ENCODE measurements at places on chromosomes 12 and 14.

GRCh38 chr14:26992403-26993115 is 394.7 kb upstream of the NOVA1 start:
- no peak for DNase-seq

DNA sequence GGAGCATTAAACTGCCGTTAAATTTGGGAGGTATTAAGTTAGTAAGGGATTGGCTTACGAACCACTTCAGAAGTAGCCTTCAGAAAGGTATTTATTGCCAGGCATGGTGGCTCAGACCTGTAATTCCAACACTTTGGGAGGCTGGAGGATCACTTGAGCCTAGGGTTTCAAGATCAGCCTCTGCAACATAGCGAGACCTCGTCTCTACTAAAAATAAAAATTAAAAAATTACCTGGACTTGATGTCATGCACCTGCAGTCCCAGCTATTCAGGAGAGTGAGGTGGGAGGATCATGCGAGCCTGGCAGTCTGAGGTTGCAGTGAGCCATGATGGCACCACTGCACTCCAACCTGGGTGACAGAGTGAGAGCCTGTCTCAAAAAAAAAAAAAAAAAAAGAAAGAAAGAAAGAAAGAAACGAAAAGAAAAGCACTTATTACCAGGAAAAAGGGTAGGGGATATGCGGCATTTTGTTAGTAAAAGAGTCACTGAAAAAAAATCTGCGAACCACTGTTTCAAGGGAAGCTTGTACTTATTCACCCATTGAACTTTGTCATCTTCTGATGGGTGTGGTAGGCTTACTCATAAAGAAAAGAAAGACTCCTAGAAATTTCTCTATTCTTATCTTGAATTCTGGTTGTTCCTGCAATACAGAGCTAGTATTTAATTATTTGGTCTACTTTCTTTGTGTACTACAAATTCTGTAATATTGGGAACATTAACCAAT is 33.6 kb upstream of the PLEKHA5 start:
- DNase-seq = no peak

GRCh38 chr12:18108611-18109010 is 18.6 kb upstream of the RERGL start:
- no peak for DNase-seq

DNA sequence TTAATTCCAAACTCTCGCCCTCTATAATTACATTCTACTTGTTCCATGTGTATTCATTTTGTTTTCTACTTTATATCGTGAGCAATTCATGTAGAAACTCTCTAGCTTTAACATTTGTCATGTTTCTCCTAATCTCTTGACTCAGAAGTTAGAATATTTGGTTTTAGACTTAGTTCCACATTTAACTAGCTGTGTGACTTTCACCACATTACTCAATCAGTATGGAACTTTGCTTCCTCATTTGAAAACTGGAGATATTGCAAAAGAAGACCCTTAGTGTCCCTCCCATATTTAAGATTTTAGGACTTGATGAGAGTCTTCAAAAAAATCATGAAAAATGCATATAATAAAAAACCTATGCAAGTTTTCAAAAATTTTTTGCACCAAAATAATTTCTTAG is 447.5 kb downstream of the GXYLT1 start:
- no peak for DNase-seq

- no peak for DNase-seq
Observed at GRCh38 chr12:43676183-43676813, 82.3 kb downstream of the PUS7L start.

GRCh38 chr14:52741865-52742264 is 11.9 kb downstream of the STYX start:
- DNase-seq = no peak

- no peak for DNase-seq
Observed at GRCh38 chr12:39372929-39373328, 70.0 kb downstream of the KIF21A start.

GRCh38 chr12:69168828-69169227 is 70.5 kb upstream of the CPSF6 start:
- DNase-seq = no peak

- peak; percentile 68 for DNase-seq
Observed at GRCh38 chr14:105337966-105338741, 23.6 kb downstream of the PACS2 start.

DNA sequence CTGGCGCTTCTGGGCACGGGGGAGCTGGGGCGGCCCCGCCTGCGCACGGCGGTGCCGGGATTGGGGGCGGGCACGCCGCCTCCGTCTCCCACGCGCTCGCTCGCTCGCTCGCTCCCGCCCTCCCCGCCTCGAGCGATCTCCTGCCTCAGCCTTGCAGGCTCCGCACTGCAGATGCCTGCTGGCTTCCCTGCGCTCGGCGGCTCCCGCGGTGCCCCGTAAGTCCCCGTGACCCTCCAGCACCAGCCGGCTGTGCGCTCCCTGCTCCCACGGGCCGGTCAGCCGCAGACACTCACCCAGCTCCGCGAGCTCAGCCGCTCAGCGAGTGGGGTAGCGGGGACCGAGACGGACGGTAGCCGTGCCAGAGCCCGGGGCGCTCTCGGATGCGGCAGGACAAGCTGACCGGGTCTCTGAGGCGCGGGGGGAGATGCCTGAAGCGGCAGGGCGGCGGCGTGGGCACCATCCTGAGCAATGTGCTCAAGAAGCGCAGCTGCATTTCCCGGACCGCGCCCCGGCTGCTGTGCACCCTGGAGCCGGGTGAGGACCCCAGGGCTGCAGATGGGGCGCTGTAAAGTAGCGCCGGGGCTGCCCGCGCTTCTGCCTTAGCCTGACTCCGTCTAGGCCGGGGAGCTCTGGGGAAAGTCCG is at the start of gene TBC1D30:
TSS of gene TBC1D30 (plus strand) at position 148 of the 643 bp plus-strand sequence. CDS start at position 381, 233 bp downstream.
- DNase-seq = peak; percentile 45

- DNase-seq = no peak
Observed at GRCh38 chr12:94209240-94209639, 60.9 kb downstream of the PLXNC1 start.

GRCh38 chr14:91354221-91354916 is 63.3 kb downstream of the CCDC88C start:
- no peak for DNase-seq

DNA sequence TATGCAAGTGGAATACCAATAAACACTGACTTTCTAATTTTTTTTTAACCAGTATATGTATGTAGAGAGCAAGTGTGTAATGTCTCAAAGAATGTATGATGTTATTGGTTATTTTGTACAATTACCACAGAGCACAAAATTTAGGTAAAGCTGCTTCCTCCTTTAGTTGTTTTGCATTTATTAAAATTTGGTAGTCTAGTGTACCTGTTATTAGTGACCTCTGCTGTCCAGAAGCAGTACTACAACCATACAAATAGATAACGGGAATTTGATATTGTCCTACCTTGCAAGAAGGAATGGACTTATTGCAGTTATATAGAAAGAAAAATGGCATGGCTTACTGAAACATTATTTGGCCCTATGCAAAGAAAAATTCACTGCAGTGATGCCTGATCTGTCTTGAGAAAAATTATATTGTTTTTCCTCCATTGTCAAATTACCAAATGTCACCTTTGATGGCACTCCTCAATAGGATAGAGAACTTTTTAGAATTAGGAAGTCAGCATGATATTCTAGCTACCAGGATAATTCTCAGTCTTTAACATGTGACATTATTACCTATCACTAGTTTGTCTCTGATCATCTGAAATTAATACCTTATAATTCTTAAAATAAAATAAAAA is 153.9 kb upstream of the RMST start:
- DNase-seq = peak; percentile 36

- DNase-seq = no peak
Observed at GRCh38 chr14:21098892-21099595, 589 bp upstream of the ZNF219 start.

DNA sequence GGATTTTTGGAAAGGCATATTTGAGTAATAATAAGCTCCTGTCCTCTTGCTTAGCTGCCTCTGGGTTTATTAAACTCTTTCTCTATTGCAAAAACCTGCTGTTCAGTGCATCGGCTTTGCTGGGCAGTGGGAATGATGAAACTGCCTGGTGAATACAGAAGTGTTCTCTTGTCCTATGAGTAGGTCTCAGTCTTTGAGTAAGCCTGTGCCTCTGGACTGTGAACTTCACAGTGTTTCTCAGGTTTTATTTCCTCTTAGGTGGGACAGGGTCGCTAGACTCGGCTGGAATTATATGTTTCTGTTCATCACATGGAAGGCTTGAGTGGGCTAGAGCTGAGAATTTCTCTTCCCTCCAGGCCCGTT is 46.4 kb downstream of the CRADD start:
- DNase-seq = no peak

DNA sequence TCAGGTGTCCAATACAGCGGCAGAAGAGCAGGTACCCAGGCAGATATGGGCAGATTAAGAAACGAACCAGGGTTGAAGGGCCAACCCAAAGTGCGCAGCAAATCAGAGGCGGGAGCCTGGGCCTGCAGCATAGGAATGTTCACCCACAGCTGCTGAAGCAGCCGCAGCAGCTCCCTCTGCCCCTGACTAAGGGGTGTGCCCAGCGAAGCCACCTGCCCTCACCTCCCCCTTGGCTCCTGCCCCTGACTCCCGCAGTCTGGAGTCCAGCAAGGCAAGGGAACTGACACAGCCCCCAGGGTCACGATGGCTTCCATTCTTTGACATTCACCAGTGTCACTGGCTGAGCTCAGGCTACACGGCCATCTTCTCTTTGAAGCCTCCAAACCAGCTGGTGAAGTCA is 27.3 kb upstream of the ZFP36L1 start:
- no peak for DNase-seq

- DNase-seq = no peak
Observed at GRCh38 chr12:49990273-49990672, 17.5 kb downstream of the AQP6 start.

DNA sequence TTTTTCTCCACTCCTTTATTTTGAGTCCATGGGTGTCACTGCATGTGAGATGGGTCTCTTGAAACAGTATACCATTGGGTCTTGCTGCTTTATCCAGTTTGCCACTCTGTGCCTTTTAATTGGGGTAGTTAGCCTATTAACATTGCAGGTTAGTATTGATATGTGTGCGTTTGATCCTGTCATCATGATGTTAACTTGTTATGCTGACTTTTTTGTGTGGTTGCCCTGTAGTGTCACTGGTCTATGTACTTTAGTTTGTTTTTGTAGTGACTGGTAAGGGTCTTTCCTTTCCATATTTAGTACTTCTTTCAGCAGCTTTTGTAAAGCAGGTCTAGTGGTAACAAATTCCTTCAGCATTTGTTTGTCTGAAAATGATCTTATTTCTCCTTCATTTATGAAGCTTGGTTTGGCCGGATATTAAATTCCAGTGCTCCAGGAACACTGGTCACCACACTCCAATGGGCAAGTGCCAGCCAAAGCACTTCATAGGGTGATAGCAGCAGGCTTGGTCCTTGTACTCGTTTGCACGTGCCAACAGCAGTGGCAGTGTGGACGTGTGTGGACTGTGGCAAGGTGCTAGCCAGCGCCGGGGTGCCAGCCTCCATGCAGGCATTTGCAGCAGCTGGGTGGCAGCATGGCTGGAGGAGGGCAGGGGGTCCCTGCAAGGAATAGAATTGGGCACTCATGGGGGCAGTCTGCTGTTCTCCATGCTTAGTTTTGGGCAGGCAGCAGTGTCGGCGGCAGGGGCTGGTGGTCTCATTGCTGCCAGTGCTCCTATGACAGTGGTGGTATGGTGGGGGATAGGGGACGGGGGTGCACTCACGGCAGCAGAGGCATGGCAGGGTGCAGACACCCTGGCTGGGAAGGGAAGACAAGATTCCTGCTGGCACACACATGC is 53.5 kb downstream of the FRS2 start:
- no peak for DNase-seq

DNA sequence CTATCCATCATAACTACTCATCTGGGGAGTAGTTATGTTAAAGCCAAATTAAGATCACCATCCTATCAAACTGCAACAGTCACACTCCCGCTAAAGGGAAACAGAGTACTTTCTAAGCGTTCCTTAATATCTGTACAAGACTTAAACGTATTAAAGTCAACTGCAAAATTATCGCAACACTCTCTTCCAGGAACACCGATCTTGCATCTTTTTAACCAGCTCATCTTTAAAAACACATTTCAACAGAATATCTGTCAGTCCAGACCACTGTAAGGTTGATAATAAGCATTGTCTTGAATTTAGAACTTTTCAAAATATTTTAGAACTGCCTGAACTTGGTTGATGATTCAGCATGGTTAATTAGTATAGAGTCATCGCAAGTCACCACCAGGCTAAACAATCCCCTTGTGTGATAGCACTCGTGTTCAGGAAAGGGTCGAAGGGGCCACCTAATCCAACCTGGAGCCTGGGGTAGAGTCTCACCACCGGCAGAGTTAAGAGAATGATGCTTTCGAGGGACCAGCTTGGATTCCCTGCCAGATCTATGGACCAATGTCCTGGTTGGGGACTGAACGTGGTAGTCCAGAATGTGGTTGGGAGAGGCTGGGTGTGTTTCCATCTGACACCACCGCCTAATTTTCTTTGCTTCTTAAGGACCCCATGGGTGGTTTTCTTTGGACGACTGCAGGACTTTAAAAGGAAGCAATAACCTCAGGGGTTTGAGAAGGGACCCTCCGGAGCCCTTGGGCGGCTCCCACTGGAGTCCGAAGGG is 890 bp downstream of the SPTLC2 start:
- no peak for DNase-seq

DNA sequence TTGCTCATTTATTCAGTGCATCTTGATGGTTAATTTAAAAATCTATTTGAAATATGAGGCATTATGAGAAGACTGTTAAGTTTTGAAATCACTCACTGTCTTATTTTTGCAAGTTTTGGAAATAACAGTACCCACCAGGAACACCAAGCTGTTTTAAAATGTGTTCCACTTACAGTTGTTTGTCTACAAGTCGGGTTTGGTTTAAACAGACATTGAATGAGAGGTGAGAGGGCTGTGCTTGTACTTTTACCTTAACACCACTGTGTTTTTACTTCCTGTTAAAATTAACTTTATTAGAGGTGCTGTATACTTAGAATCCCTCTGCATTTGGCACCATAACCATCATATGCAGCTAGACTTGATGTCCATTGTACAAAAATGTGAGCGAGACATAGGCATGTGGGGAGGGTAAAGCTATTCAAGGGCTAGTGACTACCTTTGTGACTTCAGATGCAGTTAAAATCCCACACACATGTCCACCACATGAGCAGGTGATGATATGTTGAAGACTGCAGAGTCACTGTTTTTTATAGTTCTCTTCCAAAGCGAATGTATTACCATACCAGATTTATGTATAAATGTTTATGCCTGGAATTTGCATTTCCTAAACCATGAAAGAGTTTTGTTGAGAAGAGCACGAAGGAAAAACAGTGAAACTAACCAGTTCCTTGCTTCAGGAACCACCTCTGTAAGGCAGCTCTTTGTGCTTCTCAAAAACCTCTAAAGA is 12.9 kb downstream of the ELK3 start:
- DNase-seq = no peak

DNA sequence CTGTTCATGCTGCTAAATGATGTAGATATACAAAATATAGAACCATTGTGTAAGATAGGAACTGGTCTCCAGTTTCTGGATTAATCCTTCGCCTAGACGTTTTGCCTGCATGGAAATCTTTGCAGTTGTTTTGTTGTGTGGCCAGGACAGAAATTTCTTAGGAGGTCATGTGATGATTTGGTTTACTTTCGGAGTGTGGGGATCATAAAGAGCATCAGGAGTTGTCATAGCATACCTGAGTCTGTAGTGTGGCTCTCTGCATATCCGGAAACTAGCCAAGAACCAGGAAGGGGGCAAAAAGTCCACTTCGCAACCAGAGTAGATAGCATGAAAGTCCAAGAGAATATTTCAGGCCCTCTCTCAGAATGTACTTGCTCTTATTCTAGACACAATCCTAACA is 3.1 kb downstream of the SAMD4A start:
- DNase-seq = no peak

- no peak for DNase-seq
Observed at GRCh38 chr14:39554576-39554975, 122.3 kb upstream of the FBXO33 start.

GRCh38 chr14:104383996-104384775 is 195.4 kb upstream of the C14orf180 start:
- no peak for DNase-seq

Data from midbrain (tissue), 1 donor.